ENCODE measurements at places on chromosomes 13 and 19.

GRCh38 chr13:45162821-45163220, 38.0 kb downstream of the KCTD4 start:
- DNase-seq, result peak; percentile 93

DNA sequence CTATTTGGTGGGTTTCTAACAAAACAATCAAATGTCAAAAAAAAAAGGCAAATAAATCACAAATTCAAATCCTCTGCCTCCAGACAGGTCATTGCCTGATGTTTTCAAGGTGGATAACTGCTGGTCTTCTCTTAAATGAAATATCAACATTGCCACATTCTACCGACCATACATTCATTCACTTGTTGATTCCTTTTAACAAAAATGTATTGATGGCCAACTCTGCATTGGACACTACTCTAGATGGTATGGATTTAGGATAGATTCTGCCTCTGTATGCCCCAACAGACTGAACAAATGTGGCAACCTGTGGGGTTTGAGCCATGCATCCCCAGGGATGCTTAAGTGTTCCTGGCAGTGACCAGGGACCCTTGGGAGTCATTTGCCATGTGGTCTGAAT, 87.6 kb upstream of the STK24 start:
- DNase-seq, result no peak

DNA sequence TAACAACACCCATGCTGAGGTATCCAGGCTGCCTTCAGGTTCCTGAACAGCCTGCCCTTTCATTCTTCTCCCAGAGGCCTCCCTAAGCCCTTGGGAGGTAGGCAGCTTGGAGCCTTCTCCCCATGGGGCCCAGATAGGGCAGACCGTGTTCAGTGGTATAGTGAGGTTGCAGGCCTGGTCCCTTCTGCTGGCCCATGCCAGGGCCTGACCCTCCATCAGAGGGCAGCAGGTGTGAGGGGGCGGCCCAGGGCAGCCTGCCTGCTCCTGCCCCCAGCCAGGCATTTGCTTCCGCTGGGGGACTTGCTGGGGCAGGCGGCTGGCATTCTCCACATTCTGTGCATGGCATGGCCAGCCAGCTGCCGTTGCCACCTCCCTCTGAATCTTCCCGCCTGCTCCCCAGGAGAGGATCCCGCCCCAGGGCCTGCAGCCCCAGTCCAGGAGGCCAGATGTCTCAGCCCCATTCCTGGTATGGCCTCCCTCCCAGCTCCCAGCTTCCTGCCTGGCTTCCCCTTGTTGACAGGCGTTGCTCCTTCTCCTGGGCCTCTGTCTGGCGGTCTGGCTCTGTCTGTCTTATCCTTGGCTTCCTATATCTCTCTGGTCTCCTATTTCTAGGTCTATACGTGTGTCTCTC, 8.9 kb downstream of the CIC start:
- DNase-seq, result peak; percentile 64

- DNase-seq, result no peak
Observed at GRCh38 chr19:31591258-31591657, 242.0 kb upstream of the TSHZ3 start.

- peak; percentile 78 for DNase-seq
Observed at GRCh38 chr19:2055931-2056836, 5.1 kb upstream of the MKNK2 start.

GRCh38 chr19:6343462-6343861, 10.1 kb upstream of the ACER1 start:
- DNase-seq, result no peak

DNA sequence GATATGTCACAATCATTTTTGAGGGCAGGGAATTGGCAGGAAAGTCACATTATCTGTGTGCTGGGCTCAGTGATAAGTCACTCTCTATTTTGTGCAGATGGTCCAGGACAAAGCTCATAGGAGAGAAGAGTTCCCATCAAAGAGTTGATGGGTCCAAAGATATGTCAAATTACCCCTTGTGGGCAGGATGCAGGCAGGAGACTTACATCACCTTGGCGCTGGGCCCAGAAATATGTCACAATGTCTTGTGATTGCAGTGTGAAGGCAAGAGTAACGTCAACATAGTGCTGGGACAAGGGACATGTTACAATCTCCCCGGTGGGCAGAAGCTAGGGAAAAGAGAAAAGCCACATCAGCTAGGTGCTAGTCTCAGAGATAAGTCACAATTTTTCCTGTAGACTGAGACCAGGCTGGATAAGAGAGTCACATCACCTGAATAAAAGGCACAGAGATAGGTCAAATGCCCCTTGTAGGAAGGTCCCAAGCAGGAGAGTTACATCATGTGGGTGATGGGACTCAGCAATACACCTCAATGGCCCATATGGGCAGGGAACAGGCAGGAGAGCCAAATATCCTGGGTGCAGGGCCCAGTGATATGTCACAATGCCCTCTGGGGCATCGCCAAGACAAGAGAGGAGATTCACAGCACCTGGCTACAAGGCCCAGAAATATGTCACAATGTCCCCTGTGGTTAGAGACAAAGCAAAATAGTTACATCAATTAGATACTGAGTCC, 47.9 kb downstream of the ZNF99 start:
- DNase-seq, result no peak

DNA sequence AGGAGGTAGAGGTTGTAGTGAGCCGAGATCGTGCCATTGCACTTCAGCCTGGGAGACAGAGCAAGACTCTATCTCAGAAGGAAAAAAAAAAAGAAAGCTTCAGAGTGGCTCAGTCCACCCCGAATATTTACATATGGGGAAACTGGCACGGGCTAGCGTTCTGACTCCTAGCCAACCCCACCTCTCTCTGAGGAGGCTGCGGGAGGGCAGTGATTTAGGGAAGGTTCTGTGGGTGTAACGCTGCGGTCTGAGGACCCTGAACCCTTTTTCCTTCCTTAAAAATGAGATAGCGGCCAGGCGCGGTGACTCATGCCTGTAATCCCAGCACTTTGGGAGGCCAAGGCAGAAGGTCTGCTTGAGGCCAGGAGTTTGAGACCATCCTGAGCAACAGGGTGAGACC, 5.0 kb downstream of the LRRC25 start:
- no peak for DNase-seq

- peak; percentile 40 for DNase-seq
Observed at GRCh38 chr19:53463263-53463662, 4.3 kb upstream of the ZNF813 start.

- no peak for DNase-seq
Observed at GRCh38 chr13:100139817-100140216, 50.9 kb downstream of the PCCA start.

DNA sequence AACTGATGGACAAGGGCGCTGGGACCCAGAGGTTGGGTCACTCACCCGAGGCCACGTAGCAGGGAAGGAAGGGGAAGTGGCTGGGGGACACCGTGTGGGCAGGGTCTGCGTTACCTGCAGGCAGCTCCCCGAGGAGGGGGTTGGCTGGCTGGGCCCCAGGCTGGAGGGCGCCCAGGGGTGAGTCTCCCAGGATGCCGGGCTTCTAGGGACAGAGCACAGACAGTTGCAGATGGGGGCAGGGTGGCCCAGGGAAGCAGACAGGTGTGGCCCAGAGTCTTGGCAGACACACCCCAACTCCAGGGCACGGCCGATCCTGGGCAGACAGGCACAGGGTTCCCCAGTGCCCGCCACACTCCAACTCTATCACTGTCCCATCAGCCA, 5.6 kb upstream of the FDX2 start:
- no peak for DNase-seq

- DNase-seq, result no peak
Observed at GRCh38 chr13:98239162-98240076, 62.4 kb upstream of the RNF113B start.

DNA sequence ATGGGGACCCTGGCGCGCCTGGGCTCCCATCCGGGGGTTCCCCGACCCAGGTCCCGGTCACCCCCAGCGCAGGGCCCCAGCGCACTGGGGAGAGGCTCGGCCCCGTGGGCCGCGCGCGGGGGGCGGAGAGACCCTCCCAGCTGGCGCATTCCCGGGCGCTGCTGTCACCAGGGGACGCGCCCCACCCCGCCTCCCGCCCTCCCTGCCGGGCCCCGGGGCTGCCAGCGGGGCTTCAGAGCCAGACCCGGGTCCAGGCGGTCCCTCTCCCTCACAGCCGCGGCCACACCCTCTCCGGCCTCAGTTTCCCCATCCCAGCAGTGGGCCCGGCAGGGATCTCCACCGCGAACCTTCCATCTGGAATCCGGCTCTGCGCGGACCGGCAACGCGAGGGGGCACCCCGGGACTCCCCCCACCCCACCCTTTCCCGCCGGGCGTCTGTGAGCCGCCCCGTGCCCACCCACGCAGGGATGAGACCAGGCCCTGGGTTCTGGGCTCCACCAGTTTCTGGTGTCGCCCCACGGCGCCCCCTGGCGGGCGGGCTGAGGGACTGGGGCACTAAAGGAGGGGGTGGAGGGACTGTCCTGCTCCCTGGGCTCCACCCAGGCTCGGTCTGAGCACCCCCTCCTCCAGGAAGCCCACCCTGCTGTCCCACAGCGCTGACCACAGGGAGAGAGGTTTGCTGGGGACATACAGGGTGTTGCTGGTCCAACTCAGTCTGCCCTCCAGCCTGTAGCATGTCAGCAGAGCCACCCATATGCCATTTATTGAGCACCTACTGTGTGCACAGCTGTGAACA, 878 bp upstream of the ADAMTSL5 start:
- peak; percentile 86 for DNase-seq

GRCh38 chr13:49098198-49098597, 121.9 kb upstream of the MLNR start:
- DNase-seq, result peak; percentile 93

DNA sequence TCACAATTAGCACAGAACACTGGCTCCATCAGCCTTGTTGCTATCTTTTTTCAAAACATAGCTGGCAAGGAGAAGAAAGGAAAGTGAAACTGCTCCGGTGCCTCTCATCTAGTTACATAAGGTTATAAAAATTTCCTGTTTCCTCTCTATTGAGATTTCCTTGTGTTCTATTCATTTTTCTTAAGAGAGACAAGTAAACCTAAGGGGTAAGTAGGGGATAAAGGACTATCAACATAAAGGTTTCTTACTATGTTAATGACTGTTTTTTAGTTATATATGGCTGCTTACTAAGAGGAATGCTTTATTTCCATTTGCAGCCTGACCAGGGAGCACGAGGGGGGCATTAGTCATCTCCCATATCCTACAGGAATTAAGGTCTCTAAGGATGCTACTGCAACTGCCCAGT, 73.2 kb upstream of the MLNR start:
- peak; percentile 54 for DNase-seq

GRCh38 chr19:54677217-54677616, 14.4 kb downstream of the LILRB4 start:
- DNase-seq, result no peak

GRCh38 chr13:91136806-91137205, 210.7 kb upstream of the MIR17HG start:
- DNase-seq, result no peak

DNA sequence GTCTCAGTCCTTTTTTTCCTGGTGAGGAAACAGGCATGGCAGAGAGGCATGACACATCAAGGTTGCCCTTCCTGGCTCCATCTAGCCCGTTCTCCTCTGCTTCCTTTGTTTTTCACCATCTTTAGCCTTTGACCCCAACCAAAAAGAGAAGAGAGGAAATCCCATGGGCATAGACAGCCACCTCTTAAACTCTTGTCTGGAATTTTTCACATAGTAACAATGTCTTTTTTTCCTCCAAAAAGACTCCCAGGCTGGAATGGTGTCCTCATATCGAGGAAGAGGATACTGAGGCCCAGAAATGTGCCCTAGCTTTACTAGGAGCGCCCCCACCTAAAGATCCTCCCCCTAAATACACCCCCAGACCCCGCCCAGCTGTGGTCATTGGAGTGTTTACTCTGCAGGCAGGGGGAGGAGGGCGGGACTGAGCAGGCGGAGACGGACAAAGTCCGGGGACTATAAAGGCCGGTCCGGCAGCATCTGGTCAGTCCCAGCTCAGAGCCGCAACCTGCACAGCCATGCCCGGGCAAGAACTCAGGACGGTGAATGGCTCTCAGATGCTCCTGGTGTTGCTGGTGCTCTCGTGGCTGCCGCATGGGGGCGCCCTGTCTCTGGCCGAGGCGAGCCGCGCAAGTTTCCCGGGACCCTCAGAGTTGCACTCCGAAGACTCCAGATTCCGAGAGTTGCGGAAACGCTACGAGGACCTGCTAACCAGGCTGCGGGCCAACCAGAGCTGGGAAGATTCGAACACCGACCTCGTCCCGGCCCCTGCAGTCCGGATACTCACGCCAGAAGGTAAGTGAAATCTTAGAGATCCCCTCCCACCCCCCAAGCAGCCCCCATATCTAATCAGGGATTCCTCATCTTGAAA, at the start of gene GDF15:
Gene GDF15, plus strand, starts transcription at position 484 of the 868 bp plus-strand sequence. Its CDS starts 32 bp downstream, at position 516.
- DNase-seq, result peak; percentile 78

- no peak for DNase-seq
Observed at GRCh38 chr13:37652596-37652995, 54.0 kb upstream of the POSTN start.

DNA sequence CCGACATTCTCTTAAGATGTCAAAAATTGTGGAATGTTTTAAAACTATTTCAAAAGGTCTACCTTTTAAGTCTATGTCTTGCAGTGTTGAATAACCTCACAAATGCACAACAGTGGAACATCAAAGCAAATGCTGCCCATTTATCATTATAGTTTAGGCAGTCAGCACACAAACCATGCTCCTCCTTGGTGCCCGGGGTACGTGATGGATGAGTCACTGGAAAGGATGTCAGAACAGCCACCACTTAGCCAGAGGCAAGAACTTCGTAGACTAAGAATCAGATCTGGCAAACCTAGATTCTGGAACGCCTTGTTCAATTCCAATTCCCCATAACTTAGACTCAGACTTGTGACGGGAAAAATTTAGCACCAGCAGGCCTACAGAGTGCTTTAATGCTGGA, 343.6 kb downstream of the FGF9 start:
- peak; percentile 66 for DNase-seq

DNA sequence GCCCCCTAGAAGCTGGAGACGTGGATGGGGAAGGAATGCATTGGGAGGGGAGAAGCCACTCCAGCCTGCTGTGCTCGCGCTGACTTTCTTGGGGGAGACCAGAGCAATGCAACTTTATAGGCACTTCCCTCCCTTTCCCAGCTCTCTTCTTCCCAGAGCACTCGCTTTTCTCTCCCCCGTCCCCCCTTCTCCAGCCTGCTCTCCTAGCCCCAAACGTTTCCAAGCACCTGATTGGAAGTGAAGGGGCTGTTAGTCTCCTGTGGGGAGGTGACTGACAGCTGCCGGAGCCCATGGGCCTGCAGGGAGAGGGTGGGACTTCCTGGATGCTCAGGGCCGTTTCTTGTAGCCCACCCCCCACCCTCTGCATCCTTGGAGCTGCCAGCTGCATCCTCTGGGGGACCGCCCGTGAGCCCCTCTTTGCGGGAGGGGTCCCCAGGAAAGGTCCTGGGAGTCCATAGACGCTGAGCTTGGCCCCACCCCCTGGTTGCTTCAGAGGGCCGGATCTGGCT, 2.5 kb downstream of the HDGFL2 start:
- peak; percentile 66 for DNase-seq

GRCh38 chr19:23789246-23789645, 30.6 kb upstream of the ZNF681 start:
- DNase-seq, result no peak

DNA sequence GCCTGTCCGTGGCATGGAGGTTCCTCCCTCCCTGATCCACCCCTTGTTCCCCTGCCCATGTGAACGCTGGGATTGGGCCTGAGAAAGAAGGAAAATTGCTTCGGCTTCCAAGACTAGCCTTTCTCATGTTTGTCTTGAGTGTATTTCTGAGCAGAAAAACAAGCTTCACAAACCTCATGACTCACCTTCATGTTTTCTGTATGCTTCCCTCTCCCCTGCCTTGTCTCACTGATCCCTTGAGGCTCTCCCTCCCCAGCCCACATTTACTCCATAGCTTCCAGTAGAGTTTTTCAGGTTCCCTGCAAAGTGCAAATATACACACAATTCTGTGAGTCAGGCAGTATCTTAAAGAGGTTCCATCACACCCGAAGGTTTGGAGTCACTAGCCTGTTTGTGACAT, 572.4 kb downstream of the UQCRFS1 start:
- DNase-seq, result no peak

GRCh38 chr13:29924482-29925350, 74.3 kb upstream of the UBL3 start:
- DNase-seq, result peak; percentile 89

Measured in GM23248 (cell line).